Spinal cord (tissue), 10 donors: ENCODE measurements at places on chromosomes 5 and 9. TPM values are rescaled to one million over a fixed set of nuclear protein-coding genes. Genes with fewer than 3 reads are reported as not detected.

Gene FOXD4L5
- 0.81 TPM for polyA plus RNA-seq

Gene ZDHHC11
- polyA plus RNA-seq, result 21.6 TPM

Gene GDF9
- 2.0 TPM for polyA plus RNA-seq

Gene HEMGN
- polyA plus RNA-seq, result 1.6 TPM

Gene IGFBPL1
- polyA plus RNA-seq, result 11.3 TPM

Gene PCDHGB4
- polyA plus RNA-seq, result 10.3 TPM

DNA sequence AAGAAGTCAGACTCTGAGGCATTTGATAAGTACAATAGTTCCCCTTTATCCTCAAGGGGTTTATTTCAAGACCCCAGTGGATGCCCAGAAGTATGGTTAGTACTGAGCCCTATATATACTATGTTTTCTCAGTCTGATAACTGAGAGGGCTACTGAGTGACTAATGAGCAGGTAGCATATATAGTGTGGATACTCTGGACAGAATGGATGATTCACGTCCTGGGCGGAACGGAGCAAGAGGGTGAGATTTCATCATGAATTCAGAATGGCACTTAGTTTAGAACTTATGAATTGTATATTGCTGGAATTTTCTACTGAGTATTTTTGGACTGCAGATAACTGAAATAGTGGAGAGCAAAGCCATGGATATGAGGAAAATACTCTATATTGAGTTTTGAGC lies 457.6 kb downstream of the PLK2 start:
- no peak for DNase-seq

DNA sequence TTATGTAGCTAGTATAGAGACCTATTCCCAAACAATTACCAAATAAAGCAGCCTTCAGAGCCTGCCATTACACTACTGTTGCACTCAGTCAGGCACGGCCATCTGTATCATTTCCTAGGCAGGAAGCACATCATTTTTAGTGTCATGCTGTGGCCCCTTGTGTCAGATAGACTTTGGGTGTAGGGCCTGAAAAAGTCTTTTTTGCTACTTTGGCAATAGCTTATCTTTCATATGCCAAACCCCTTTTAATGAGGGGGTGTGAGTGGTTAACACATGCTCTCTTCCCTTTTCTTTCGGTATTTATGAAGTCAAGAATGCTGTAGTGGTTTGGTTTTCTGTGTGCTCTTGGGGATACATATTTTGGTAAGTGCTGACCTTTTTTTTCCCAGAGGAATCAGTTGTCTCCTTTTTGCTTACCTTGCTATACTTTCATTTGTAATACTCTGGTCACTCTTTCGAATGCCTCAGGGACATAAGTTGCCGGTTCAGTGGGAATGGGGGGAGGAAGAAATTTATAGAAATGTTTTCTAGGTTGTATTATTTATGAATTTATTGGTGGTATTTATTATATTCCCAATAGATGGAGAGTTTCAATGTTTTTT lies 209.8 kb downstream of the CSNK1G3 start:
- no peak for DNase-seq

DNA sequence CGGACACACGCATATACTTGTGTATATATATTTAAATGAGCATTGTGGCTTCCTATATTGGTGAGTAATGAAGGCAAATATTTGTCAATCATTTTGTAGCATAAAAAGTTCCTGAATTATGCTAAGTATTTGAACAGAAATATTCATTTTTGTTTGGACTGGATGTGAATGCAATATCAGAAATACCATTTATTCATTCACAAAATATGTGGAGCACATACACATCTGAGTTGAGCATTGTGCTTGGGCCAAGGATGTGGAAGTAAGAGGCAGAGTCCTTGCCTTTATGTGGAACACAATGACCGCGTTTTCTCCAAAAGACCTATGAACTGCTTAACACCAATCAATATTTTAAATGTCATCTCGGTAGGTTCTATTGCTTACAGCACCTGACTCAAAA lies 1086.5 kb downstream of the NR2F1-AS1 start:
- no peak for DNase-seq

DNA sequence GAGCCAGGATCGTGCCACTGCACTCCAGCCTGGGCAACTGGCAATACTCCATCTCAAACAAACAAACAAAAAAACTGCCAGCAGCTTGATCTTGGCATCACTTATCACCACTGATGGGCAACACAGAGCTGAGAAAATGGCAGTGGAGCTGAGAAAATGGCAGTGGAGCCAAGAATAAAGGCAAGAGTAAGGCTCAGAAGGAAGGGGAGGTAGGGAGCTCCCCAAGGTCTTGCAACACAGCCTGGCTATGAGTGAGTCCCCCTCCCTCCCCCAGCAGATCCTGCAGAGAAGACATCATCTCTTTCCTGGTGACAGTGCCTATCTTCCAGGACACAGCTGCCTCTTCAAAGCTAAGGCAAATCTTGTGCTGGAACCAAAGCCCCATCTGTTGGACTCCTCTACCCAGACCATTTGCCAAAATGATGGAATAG lies 70.3 kb downstream of the UGCG start:
- DNase-seq, result no peak

GRCh38 chr9:134781591-134782302 lies 98.9 kb upstream of the FCN2 start:
- no peak for DNase-seq

DNA sequence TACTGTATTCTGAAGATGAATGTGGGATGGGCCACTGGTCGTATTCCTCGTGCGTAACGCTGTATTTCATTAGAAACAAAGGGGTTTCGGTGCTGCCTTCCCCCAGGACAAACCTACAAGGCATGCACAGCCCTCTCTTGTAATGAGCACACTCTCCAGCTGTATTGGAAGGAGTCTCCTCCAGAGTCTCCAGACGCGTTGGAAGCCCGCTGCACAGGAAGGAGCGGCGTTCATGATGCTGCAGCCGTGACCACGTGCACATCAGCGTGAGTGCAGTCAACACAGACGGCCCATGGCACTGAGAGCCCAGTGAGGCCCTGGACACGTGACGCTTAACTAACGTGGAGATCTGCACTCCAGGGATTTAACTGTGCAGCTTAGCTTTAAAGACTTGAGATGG lies 209.0 kb upstream of the IRX1 start:
- no peak for DNase-seq

GRCh38 chr9:130297371-130297770 lies 31.8 kb downstream of the HMCN2 start:
- no peak for DNase-seq

DNA sequence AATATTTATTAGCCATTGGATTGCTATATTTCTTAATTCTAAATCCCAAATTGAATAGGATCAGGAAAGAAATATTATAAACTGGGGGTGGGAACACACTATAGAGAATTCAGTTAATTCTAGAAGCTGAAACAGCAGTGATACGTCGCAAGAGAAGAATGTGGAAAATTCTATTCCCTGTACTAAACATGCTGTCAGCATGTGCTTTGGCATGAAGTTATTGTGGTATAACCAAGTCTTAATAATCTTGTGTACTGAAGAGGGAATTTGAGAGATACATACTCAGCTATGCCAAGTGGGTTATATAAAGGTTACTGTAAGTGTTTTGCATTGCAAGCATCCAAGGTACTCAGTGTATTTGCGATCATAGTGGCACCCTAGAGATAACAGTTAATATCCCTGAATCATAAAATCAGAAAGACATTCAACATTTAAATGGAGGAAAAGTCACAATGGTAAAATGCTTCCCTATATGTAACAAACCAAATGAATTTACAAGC lies 1492.9 kb upstream of the C9orf72 start:
- DNase-seq, result peak; percentile 5

DNA sequence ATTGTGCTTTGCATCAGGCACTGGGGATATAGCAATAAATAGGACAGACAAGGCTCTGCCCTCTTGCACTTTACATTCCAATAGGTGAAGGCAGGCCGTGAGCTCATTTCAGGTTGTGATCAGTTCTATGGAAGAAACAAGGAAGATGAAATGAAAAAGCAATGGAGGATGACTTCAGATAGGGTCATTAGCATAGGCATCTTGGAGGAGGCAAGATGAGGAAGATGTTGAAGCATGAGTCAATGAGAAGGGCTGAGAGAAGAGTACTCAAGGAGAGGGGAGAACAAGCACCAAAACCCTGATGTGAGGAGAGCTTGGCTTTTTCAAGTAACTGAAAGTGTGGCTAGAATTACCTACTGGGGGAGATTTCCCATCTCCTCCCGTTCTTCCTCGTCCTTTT lies 5.0 kb upstream of the SPARC start:
- no peak for DNase-seq
